ENCODE measurements at places on chromosomes 6 and 20.

DNA sequence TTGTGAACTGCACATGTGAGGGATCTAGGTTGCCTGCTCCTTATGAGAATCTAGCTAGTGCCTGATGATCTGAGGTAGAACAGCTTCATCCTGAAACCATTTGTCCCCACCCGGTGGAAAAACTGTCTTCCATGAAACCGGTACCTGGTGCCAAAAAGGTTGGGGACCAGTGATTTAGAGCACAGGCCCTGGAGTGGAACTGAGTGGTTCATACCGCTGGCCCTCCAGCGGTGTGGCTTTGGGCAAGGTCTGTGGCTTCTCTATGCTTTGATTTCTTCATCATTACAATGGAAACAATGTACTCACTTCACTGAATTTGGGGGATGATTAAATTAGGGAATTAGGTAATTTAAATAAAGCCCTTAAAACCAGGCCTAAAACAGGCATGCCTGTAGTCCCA lies 36.3 kb downstream of the CD164 start:
- DNase-seq: no peak

GRCh38 chr6:41504466-41505121 lies 41.6 kb upstream of the FOXP4 start:
- no peak for DNase-seq

- DNase-seq: no peak
Observed at GRCh38 chr6:132003516-132004178, 52.5 kb upstream of the CCN2 start.

DNA sequence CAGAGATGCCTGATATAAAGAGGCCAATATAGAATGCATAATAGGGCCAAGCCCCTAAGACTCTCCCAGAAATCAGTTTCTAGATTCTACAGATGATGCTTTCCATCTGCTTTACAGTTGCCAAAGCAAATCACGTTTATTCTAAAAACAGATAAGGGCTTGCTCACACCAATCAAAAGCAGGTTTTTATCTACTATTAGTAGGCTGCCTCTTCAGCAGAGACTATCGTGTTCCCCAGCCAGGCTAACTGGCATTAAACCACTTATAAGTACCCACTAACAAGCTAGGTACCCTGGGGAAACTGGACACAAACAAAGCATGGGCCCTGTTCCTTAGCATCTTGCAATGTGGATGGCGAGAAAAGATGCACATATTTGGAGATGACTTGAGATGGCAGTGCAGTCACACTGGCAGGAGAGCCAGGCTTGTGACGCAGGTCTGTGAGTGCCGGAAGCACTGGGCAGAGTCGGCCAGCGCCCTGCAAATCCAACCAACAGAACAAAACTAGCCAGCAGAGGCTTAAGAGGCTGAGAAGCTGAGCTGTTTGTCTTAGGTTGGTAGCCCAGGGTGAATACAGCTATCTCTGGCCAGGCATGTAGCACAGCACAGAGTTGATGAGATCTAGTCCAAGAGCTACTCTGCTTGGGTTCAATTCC lies 73.4 kb downstream of the GFOD1 start:
- DNase-seq: no peak

- DNase-seq: peak; percentile 80
Observed at GRCh38 chr6:42745083-42745639, 742 bp downstream of the TBCC start.

All from Karpas-422 (cell line).